ENCODE measurements at places on chromosomes 4 and X.

DNA sequence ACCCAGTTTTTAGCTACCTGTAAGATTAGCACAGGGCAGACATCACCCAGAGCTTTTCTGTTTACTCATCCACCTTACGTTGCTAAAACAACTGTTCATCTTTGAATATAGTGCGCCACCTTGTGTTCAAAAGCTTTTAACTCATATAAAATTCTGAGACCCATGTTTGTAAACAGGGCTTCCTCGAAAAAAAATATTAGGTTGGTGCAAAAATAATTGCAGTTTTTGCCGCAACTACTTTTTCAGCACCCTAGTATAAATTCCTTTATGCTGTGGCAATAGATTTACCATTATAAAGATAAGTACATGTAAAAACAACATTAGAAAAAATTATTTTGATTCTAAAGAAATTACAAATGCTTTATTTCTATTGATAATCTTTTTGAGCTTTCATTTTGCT, 147.9 kb downstream of the LRBA start:
- peak; percentile 28 for DNase-seq

DNA sequence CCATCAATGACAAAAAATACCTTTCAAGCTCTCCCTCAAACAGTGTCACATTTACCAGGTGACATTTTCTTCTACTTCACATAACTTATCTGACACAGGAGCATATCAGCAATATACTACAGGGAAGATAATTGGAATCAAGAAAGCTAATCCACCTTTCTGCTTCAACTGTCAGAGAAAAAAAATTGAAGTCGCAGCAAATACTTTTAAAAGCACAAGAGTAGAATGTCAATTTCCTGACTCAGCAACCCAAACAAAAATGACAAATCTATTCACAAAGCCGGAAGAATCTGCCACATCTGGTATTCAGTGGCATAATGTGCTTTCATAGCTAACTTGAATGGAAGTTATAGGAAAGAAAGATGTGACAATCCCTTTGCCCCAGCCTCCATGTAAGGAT, 36.7 kb downstream of the AGA start:
- no peak for DNase-seq

GRCh38 chr4:14303856-14304255, 676.3 kb upstream of the BOD1L1 start:
- no peak for DNase-seq

- DNase-seq = no peak
These were observed 159.6 kb upstream of the ANK2 start for GRCh38 chr4:112889619-112890527.

GRCh38 chrX:121853762-121854613, 806.6 kb downstream of the GLUD2 start:
- no peak for DNase-seq

DNA sequence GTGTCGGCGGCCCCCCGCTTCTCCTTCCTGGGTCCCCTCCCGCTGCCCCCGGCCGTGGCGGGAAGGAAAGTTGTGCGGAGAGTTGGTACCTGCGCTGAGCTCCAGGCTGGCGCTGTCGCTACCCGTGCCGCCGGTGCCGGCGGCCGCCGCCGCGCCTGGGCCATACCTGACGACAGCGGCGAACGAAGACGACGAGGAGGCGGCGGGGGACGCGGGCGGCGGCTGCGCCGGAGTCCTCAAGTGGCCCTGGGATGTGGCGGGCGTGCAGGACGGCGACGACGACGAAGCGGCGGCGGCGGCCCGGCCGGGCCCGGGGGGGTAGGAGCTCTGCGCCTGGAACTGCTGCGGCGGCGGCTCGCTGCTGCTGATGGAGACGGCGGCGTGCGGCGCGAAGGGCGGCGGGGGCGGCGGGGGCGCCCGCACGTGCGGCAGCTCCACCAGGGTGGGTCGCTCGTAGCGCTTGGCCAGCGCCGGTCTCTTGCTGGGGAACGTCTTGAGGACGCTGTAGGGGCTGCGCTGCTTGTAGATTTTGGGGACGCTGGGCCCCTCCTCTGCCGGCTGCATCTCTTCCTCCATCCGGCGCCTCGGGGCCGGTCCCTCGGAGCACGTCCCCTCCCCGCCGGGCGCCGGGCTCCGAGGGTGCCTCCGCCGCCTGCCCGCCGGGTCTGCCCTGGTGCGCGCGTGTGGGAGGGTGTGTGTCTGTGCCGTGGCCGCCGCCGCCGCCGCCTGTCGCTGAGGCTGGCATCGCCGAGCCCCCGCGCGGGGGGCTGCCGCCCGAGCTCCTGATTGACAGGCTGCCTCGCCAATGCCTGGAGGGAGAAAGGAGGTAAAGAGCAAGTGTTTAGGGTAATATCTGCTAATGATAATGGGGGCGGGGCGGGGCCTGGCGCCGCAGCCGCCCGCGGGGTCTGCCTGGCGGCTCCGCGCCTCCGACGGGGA, 618 bp downstream of the BEND4 start:
- peak; percentile 52 for DNase-seq

DNA sequence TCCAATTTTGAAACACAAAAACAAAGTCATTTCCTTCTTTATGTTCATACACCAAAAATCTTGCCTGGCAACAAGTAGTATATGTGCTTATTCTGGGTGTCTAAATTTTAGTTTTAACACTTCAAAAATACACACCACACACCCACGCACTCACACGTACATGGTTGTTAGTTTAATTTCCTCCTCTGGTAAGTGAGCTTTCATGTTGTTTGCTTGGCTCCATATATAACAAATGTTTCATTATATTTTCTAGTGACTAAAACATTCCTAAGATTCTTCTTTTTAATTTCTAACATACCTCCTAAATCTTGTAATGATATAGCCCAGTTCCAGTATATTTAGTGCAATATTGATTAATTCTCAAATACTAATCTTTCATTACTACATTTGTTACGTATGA, 80.9 kb downstream of the PRDM5 start:
- no peak for DNase-seq

DNA sequence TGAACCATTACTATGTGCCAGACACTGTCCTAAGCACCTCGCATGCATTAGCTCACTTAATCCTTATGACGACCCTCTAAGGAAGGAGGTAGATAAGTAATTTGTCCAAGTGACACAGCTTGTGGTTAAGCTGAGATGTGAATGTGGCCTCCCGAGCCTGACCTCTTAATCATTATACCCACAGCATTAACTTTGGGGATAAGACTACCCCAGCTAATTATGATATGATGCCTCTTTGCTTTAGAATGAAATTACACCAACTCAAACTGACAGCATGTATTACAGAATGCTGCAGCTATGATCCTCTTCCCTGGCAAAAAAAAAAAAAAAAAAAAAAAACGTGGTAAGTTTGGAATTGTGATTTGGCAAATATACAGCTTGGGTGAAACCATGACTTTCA, 53.5 kb downstream of the APBB2 start:
- DNase-seq = no peak

DNA sequence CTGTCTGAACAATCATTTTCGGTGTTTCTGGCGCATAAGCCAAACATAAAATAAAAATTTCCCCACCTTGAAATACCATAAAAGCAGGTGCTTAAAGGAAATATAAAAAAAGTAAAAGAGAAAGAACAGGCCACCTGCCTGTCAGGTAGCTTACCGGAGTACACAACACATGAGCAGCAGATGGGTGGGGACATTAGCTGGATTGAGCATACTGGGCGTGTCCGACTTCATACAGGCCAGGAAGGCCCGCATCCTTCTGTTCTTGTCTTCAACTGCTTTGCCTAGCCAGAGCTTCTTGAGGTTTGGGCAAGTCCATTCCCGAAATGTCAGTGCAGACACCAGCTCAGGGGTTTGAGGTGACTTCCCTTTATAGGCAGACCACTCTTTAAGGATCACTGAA, 66.7 kb downstream of the FAM120C start:
- DNase-seq = no peak

DNA sequence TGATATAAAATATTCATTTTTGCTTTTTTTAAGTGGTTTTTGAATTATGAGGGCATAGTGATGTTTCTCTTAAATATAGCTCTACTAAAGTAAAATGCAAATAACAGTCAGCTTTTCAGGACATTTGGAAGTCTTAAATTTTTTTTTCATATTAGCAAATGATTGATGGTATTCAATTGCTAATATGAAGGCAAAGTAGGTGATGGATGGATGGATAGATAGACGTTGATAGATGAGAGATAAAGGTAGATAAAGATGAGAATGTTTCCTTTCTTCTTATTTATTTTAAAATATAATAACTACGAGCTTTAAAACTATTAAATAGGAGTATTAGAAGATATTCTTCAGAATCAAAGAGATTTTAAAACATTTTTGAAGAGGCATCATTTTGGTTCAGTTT, 83.7 kb downstream of the FBXO8 start:
- no peak for DNase-seq

DNA sequence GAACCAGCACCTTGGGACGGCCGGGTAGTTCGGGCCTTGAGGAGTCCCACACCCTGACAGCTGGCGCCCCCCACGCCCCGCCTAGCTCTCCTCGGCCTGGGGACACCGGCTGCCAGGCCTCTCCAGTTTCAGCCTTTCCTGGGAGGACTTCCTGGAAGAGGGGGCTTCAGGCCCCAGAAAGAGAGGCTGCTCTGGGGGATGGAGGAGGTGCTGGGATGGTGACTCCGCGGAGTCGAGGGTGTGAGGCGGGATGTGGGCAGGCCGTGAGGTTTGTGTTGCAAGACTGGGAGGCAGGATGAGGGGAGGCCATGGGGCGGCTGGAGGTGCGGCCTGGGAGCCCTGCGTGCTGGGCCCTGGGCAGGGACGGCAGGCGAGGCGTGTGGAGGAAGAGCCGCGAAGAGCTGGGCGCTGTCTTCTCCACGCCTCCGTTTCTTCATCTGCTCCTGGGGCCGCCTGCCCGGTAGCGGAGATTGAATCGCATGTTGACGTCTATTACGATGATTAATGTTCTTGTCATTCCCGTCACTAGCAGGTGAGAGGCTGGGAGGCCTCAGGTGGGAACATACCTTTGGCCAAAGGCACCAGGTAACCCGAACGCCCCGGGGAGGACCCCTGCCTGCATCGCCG, 918 bp upstream of the FGFRL1 start:
- peak; percentile 55 for DNase-seq

DNA sequence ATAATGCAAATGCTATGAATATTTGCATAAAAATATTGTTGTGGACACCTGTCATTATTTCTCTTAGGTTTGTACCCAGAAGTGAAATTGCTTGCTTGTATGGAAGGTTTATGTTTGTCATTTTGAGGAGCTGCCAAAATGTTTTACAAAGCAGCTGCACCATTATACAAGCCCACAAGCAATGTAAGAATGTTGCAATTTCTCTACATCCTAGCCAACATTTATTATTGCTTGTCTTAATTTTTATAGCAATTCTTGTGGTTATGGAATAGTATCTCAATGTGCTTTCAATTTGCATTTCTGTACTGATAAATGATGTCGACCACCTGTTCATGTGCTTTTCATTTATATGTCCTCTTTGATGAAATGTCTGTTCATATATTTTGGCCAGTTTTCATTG, 18.7 kb upstream of the RBMX start:
- DNase-seq = no peak

DNA sequence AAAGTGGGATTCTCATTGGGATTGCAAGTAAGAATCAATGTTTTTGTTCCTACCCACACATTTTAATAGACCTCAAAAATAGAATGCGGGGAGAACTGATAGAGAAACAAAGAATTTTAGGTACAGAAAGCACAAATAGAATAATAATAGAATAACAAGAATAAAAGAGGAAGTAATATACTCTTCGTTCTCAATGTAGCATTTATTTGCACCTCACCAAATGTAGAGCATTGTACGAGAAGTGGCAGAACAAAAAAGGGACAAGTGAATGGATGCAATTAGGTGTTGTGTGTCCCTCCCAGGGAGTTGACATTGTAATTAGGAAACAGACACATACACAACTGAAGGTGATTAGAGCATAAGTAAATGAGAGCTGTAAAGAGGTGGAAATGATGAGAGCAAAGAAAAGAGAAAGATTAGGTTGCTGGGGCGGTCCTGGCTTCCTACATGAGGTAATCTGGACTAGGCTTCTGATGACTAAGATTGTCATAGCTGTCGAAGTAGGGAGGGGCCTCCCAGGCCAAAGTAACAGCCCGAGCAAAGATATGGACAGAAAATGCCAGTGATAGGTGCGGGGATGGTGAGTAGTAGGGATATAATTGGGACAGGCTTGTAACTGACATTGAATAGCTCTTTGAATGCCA, 10.4 kb downstream of the RAB9A start:
- DNase-seq = no peak

DNA sequence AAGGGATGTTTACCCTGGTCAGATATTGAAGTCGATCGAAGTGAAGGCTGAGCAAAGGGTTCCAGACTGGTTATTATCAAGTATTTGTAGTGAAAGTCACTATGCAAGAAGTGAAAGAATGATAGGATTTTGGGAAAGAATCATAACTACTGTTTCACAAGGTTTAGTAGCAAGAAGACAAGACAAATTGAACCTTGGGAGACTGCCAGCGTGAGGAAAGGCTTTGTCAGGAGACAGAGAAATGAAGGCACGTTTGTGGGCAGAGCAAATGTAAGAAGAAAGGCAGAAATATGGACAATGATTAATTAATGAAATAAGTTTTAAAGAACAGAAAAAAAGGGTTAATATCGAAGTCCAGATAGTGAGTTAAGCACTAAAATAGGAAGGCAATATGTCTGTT, 456.8 kb downstream of the TRIML1 start:
- DNase-seq = no peak

DNA sequence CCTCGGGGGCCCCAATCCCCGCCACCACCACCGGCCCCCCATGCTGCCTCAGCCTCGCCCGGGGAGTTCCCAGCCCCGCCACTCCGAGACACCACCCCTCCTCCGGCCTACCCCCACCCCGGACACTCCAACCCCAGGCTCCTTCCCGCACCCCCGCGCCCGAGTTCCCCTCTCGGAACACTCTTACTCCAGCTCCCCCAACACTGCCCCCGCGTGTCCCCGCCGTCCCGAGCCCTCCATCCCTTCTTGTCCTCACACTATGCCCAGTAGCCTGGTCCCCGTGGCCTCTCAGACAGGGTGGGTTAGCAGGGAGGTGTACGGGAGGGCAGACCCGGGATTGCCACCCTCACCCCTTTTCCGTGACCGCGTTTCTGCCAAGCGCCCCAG, 276.1 kb downstream of the BCOR start:
- DNase-seq = no peak

GRCh38 chr4:1821679-1822567, 28.8 kb downstream of the FGFR3 start:
- no peak for DNase-seq

DNA sequence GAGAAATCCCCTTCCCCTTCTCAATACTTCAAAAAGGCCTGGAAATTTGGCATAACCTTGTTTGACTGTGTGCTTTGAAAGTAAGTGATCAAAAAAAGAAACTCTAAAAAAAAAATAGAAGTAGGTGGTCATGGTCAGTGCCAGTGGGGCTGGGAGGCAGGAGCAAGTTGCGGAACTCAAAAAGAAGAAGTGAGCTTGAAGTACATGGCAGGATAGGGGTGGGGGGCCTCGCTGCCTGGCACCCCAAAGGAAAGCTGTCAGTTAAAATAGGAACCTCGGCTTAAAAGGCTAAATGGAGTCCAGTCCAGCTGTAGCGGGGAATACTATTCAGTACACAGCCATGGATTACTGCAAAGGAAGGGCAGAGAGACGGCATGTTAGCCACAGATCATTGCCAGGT, 12.2 kb upstream of the NKRF start:
- no peak for DNase-seq

GRCh38 chr4:7462509-7462971, 27.8 kb upstream of the PSAPL1 start:
- no peak for DNase-seq

- DNase-seq = no peak
These were observed 33.4 kb downstream of the PJA1 start for GRCh38 chrX:69131886-69132285.

GRCh38 chr4:101288365-101289145, 58.8 kb downstream of the PPP3CA start:
- DNase-seq = no peak

GRCh38 chr4:121428721-121429120, 47.9 kb upstream of the QRFPR start:
- no peak for DNase-seq

GRCh38 chr4:145944886-145945285, 6.3 kb upstream of the ZNF827 start:
- no peak for DNase-seq
